ENCODE measurements at places on chromosomes 1 and 21.

DNA sequence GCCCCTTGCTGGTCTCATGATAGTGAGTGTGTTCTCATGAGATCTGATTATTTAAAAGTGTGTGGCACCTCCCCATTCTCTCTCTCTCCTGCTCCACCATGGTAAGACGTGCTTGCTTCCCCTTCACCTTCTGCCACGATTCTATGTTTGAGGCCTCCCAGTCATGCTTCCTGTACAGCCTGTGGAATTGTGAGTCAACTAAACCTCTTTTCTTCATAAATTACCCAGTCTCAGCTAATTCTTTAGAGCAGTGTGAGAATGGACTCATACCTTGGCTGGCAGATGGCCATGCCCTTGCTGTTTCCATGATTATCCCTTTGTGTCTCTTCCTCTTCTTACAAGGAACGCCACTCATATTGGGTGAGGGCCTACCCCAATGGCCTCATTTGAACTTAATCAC, 40.3 kb downstream of the PSMG1 start:
- DNase-seq: no peak

DNA sequence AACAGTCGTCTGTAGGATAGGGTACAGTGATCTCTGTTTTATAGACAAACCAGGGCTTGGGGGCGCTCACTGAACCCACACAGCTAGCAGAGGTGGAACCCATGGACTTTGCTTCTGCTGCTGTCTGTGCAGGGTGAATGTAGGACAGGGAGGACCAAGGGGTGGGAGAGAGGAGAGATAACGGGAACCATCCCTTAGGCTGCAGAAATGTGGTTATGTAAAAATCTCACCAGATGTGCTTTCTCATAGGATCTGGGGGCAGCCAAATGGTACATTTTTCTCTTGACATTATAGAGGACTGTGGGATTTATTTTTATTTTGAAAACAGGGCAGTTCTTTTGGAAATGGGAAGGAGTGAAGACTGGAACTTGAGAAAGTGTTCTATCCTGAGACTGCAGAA, 8.7 kb downstream of the NFASC start:
- DNase-seq: no peak

GRCh38 chr1:206829875-206830274, 35.5 kb upstream of the IL20 start:
- no peak for DNase-seq

DNA sequence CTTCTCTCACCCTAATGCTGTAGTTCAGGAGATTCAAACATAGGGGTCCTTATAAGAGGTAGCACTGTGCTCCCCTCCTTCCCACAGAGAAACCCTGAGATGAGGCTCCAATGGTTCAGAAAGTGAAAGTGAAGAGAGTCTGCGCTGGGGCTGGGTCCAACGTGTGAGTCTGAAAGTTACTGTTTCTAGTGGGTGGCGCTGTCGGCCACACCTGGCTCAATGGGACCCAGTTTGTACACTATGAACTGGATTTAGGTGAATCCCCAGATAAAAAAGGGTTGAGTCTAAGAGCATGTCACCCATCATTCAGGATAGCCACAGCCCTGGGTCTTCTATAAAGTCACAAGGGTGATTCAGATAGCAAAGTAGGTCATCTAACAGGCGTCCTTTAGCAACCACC, 2.8 kb downstream of the SMCP start:
- DNase-seq: no peak

DNA sequence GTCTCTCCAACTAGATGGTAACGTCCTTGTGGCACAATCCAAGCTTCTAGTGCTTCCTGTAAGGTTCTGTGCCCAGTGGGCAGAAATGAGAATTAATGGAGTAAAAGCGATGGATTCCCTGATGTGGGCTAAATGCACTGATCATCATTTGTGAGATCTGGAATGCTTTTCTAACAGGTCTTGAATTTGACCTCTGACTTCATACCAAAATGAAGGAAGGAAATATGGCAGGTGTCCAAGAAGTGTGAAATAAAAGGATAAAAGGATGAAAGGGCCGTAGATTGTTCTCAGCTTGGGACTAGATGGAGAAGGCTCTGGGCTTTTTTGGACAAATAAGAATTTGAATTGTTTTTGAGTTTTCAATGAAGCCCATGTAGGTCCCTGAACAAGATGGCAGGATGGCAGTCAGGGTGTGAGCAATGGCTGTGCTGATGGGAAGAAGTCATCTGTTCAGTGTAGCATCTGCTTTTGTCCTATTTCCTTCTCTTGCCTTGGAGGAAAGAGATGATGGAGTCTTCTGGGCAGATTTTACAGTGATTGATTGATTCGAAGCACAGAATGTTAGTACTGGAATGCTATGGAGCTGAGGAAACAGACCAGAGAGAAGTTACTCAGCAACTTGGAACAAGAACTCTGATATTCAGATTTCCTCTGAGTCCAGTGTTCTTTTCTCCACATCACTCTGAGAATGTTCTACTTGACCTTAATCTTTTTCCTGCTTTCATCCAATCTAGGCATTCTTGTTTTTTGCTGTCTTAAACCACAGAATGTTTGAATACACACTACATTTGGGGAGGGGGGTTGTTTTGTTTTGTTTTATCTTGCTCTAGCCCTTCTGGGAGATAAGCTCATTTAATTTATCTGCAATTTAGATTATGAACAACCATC, 286.0 kb downstream of the HLX start:
- no peak for DNase-seq

GRCh38 chr1:215357901-215358300, 209.2 kb upstream of the KCTD3 start:
- DNase-seq: no peak

- no peak for DNase-seq
Observed at GRCh38 chr21:28773036-28773435, 219.6 kb downstream of the LTN1 start.

- no peak for DNase-seq
Observed at GRCh38 chr1:210252621-210253051, 20.0 kb downstream of the SERTAD4 start.

GRCh38 chr21:29007810-29008209, 11.3 kb downstream of the RWDD2B start:
- DNase-seq: no peak

DNA sequence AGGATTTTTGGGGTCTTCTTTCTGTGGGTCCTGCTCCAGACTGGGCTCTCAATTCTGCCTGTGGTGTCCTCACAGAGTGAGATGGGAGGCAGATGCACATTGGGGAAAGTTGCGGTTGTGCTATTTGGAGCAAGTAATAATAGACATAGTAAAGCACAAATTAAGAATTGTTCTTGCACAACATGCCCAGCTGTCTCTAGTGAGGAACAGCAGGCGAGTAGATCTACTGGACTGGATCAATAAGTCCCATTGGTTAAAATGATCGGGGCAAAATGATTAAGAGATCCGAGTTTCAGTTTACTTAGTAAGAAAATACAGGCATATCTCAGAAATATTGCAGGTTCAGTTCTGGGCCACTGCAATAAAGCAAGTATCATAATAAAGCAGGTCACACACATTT, 448.3 kb upstream of the PROX1 start:
- DNase-seq: no peak

DNA sequence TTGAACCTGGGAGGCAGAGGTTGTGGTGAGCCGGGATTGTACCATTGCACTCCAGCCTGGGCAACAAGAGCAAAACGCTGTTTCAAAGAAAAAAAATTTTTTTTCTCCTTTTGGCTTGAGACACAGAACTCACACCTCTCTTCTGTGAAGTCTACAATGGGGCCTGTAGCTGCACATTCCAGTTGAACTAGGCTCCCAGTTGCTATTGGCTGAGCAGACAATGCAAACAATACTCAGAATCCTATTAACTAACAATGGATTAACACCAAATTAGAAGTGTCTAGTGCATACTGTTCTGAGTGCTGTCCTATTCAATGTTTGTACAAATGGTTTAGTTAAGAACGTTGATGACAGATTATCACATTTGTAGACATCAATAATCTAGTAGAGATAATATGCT, 17.6 kb upstream of the MCL1 start:
- DNase-seq: no peak

GRCh38 chr1:76390456-76390855, 315.9 kb downstream of the ST6GALNAC3 start:
- no peak for DNase-seq

DNA sequence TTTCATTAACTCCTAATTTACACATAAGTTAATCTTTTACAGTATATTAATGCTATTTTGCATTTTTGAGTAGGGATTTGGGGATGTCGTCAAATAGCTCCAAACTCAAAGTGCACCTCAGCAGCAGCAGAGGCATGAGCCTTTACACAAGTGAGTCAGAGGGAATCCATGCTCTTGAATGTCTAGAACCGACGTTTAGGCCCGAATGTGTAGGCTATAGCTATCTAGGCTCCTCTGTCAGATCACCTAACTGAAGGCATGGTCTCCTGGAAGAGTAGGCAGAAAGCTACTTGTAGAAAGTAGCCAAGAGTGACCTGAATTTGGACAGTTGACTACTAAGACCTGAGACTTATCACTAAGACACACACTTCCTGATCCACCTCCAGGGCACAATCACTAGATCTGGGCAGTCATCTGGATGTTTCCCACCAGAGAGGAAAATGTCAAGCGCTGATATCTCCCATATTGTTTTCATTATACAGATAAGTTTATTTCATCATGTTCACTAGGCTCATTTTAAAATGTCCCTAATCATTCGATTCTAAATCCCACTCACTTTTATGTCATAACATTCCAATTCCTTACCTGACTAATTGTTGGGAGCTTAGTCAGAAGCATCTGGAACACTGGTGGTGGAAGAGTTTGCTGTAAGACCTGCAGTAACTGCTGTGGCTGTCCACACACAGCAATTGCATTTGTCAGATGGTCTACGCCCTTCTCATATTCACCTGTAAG, 15.3 kb downstream of the TOMM20 start:
- DNase-seq: no peak

DNA sequence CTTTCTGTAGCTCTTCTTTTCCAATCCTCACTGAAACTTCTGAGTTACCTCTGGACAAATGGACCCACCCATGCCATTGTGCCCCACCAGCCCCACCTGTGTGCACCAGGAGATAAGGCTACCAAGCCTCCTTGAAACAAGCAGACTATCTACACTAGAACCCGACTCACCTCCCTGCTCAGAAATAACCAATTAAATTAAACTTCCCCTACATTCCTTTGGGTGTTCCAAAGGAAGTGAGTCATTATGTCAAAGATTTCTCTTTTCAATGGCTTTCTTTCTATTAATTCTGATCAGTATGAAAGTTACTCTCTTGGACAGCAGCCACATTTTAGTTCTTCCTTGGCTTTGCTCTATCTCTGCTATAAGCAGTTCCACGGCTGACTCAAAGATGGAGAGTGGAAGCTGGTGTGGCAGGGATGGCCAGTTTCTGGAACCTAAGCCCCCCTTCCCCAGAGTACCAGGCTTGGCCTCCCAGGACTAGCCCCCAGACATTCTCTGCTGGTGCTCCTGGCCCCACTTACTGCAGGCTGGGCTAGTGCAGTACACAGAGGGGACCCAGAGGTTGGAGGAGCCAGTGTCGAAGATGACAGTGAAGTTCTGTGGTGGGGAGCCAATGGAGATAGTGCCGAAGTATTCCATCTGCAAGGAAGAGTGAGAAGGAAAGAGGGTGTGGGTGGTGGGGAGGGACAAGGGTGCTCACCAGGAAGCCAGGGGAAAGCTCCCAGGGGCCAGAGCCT, 1.9 kb downstream of the CTSE start:
- no peak for DNase-seq

- no peak for DNase-seq
Observed at GRCh38 chr1:166165661-166166328, 1.0 kb downstream of the FAM78B start.

GRCh38 chr1:175842550-175842949, 99.2 kb upstream of the TNR start:
- no peak for DNase-seq

DNA sequence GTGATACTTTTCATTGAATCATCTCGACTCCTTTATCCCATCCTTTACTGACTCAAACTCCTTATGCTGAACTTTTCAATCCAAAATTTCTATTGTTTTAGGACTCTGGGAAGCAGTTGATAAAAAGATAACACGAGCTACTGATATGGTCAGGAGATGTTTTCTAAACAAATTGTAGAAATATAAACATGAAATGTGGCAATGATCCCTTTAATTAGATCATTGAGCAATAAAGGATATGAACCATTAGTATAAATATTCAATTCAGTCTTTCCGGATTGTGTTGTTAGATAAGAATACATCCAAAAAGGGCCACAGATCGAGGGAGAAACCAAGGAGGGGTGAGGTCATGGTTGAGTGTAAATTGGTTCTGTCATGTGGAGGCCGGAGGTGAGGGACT, 88.4 kb downstream of the NID1 start:
- DNase-seq: no peak

DNA sequence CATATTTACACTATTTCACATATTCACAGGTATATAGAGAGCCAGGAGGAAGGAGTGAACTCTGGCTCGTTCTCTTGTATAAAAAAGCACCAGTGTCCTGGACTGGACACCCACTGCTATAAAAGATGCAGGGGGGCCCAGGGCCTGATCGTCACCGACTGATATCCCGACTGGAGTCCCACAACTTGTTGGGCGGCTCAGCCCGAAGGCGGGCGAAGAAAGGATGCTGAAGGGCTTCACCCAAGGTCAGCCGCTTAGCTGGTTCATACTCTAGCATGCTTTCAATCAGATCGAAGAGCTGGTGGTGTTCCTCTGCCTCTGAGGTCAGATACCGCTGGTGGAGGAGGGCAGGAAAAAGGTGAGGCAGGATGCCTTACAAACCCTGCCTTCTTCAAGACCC, 907 bp upstream of the SCAMP3 start:
- no peak for DNase-seq

- DNase-seq: no peak
Observed at GRCh38 chr21:41337515-41337914, 20.9 kb downstream of the FAM3B start.

- DNase-seq: no peak
Observed at GRCh38 chr21:29209696-29210095, 79.3 kb downstream of the MAP3K7CL start.

DNA sequence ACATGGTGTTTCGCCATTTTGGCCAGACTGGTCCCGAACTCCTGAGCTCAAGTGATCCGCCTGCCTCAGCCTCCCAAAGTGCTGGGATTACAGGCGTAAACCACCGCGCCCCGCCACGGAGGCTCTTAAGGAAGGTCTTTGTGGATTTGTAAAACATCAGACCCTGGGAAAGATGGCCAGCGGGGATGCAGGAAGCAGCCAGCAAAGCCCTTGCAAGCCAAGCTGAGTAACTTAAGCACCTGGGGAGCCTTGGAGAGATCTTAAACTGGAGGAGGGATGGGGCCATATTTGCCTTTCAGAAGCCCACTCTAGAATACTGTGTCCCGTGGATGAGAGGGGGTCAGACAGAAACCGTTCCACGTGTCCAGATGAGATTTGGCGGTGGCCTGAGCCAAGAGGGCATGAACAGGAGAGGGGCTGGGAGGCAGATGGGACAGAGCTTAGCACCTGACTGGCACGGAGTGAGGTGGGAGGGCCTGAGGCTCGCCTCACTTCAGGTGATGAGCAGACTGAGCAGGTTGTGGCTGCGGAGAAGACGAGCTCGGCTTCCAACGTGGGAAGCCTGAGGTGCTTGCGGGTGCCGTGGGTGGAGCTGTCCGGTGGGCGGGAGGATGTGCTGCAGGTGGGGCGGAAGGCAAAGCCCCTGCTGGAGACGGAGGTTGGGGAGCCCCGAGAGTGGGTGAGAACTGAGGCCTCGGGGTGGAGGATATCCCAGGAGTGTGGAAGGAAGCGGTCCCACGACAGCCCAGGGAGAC, 11.7 kb downstream of the C1orf216 start:
- DNase-seq: no peak

- no peak for DNase-seq
Observed at GRCh38 chr1:205371871-205372660, 15.3 kb upstream of the KLHDC8A start.

- DNase-seq: no peak
Observed at GRCh38 chr1:31701091-31701736, 2.6 kb downstream of the COL16A1 start.

Measured in stimulated activated CD4-positive, alpha-beta T cell treated with anti-CD3 and anti-CD28 coated beads, Interleukin-1b, Interleukin-23, amount 100 ng/mL, for 1 hour (primary cell).